ENCODE measurements at places on chromosomes 1 and 21. TPM values are rescaled to one million over a fixed set of nuclear protein-coding genes. Genes with fewer than 3 reads are reported as not detected.

C1orf185 gene
- total RNA-seq: not detected

GRCh38 chr1:75980972-75981897 is 49.0 kb upstream of the ASB17 start:
- DNase-seq: no peak

GRCh38 chr1:110170766-110171733 is 20.8 kb downstream of the SLC6A17 start:
- DNase-seq: no peak

DNA sequence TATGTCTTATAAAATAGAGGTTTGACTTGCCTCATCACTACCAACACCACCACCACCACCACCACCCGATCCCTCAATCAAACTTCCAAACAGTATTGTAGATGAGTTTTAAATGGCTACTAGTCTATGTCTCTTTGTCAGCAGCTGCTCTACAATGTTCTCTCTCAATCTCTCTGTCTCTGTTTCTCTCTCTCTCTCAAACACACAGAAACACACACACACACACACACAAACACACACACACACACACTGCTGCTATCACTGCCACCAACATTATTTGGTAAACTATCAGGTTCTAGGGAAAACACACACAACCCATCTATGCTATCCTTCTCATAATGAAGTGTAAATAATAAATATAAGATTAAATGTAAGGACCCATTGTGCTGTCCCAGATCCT is 2.4 kb downstream of the TNFSF4 start:
- no peak for DNase-seq

GRCh38 chr1:41833519-41834000 is 85.2 kb downstream of the HIVEP3 start:
- no peak for DNase-seq

DNA sequence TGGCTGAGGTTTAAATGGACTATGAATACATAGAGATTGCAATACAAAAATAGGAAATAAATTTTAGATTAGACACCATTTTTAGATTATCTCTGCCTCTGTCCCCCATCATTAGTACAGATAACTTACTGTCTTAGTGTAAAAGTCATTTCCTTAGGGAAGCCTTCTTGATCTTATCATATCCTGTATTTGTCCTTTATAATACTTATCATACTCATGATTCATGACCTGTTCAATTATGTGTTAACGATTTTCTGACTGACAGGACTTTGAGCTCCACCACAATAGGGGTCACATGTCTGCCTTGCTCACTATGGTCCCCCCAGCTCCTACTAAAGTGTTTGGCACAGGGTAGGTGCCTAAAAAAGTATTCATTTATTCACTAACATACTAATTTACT is 14.6 kb downstream of the TEX38 start:
- no peak for DNase-seq
